ENCODE measurements at places on chromosomes 5 and 9.

- H3K4me3 ChIP-seq = no peak overlapping the region
- H3K27me3 ChIP-seq = no peaks in the 10 kb centered on the region
- no peaks in the 10 kb centered on the region for H3K36me3 ChIP-seq
- no peak for DNase-seq
- no peak overlapping the region for H3K27ac ChIP-seq
- H3K4me1 ChIP-seq = peaks cover 4% of the 10 kb centered on the region
Observed at GRCh38 chr9:6183227-6183551, 32.4 kb upstream of the IL33 start.

DNA sequence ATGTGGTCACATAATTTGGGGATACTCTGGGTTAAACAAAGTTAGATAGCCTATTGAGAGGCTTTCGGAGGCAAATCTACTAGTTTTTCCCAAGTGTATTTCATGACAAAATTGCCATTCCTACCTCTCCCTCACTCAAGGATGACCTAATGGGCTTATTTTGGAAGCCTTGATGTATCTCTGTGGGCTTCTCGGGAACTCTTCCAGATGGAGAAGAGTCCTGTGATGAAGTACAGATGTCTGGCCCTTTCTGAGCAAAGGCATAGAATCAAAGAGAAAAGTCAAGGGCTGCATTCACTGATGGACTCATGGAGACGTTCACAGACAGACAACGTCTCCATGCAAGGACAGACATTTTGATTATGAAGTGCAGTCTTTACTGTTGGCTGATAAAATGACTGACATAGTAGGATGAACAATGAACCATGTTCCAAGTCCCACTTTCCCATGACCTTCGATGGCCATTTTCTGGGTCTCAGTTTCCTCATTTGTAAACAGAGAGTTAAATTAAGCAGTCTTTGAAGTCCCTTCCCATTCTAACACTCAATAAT lies 347.2 kb upstream of the CD180 start:
- peaks cover 7% of the 10 kb centered on the region for H3K4me1 ChIP-seq
- peak; percentile 41 for DNase-seq
- H3K27ac ChIP-seq = no peak overlapping the region
- H3K36me3 ChIP-seq = no peaks in the 10 kb centered on the region
- no peak overlapping the region for H3K4me3 ChIP-seq
- H3K27me3 ChIP-seq = no peaks in the 10 kb centered on the region

GRCh38 chr5:142972064-142972570 lies 201.9 kb downstream of the ARHGAP26 start:
- no peaks in the 10 kb centered on the region for H3K36me3 ChIP-seq
- H3K4me1 ChIP-seq = no peaks in the 10 kb centered on the region
- no peak overlapping the region for H3K27ac ChIP-seq
- no peak overlapping the region for H3K4me3 ChIP-seq

GRCh38 chr5:125409861-125410536 lies 663.6 kb upstream of the ZNF608 start:
- H3K36me3 ChIP-seq = no peaks in the 10 kb centered on the region
- DNase-seq = peak; percentile 22
- H3K27ac ChIP-seq = peak overlapping the region; percentile 84
- H3K4me1 ChIP-seq = peaks cover 47% of the 10 kb centered on the region
- no peaks in the 10 kb centered on the region for H3K27me3 ChIP-seq

- H3K27ac ChIP-seq = no peak overlapping the region
- H3K4me1 ChIP-seq = peaks cover 5% of the 10 kb centered on the region
- DNase-seq = peak; percentile 24
- peaks cover 28% of the 10 kb centered on the region for H3K27me3 ChIP-seq
- H3K36me3 ChIP-seq = no peaks in the 10 kb centered on the region
- peak overlapping the region; percentile 50 for H3K4me3 ChIP-seq
Observed at GRCh38 chr9:64773491-64773931, 511.5 kb downstream of the FOXD4L5 start.

DNA sequence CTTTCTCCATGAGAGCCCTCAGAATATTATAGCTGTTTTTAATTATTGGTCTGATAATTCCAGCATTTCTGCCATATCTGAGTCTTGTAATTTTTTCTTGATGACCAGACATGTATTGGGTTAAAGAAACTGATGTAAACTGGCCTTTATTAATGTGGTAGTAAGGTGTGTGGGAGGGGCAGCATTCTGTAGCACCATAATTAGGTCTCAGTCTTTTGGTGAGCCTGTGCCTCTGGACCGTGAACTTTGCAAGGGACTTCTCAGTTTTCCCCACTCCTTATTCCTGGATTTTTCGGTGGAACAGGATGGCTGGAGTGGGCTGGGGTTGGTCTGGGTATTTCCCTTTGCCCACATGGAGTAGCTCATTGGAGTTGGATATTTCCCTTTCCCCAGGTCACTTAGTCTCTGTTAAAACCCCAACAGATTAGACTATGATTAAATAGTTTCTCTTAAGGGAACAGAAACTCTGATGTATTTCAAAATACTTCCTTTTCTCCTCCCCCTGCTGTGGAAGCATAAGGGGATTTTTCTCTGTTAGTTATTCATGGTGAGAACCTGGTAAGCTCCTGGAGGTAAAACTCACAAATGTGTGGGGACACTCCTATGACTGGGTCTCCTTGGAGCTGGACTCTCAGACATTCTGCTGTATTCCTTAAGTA lies 52.4 kb downstream of the FSD1L start:
- no peaks in the 10 kb centered on the region for H3K27me3 ChIP-seq
- no peak overlapping the region for H3K4me3 ChIP-seq
- H3K27ac ChIP-seq = no peak overlapping the region
- H3K36me3 ChIP-seq = no peaks in the 10 kb centered on the region
- H3K4me1 ChIP-seq = no peaks in the 10 kb centered on the region
- DNase-seq = no peak

DNA sequence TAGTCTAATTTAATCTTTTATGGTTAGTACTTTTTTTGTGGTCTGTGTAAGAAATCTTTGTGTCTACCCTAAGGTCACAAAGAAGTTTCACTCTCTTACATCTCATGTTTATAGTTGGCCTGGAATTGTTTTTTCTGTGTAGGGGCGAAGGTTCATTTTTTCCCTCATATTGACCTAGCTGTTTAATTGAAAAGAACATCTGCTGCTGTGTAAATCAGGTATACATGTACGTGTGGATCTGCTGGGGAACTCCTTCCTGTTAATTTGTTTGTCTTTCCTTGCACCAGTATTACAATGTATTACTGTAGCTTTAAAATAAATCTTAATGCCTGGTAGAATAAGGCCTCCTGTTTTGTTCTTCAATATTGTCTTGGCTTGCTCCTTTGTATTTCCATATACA lies 37.8 kb downstream of the EXOSC2 start:
- peak; percentile 40 for DNase-seq
- peaks cover 27% of the 10 kb centered on the region for H3K4me1 ChIP-seq

- DNase-seq = no peak
- no peak overlapping the region for H3K27ac ChIP-seq
- no peaks in the 10 kb centered on the region for H3K4me1 ChIP-seq
- H3K4me3 ChIP-seq = no peak overlapping the region
- no peaks in the 10 kb centered on the region for H3K27me3 ChIP-seq
Observed at GRCh38 chr9:7788772-7789171, 10.8 kb downstream of the DMAC1 start.

- no peak for DNase-seq
- peak overlapping the region; percentile 64 for H3K27ac ChIP-seq
- peaks cover 5% of the 10 kb centered on the region for H3K4me1 ChIP-seq
- H3K36me3 ChIP-seq = no peaks in the 10 kb centered on the region
Observed at GRCh38 chr9:115651461-115651860, 502.1 kb upstream of the PAPPA start.

- H3K4me3 ChIP-seq = no peak overlapping the region
- no peak overlapping the region for H3K27ac ChIP-seq
- H3K27me3 ChIP-seq = no peaks in the 10 kb centered on the region
- peaks cover 16% of the 10 kb centered on the region for H3K4me1 ChIP-seq
- no peaks in the 10 kb centered on the region for H3K36me3 ChIP-seq
Observed at GRCh38 chr5:132001647-132002561, 9.6 kb downstream of the ACSL6 start.

GRCh38 chr5:138068742-138069600 lies 14.9 kb upstream of the WNT8A start:
- H3K27me3 ChIP-seq = no peaks in the 10 kb centered on the region
- H3K36me3 ChIP-seq = no peaks in the 10 kb centered on the region
- H3K4me3 ChIP-seq = no peak overlapping the region
- no peak overlapping the region for H3K27ac ChIP-seq
- DNase-seq = peak; percentile 88

DNA sequence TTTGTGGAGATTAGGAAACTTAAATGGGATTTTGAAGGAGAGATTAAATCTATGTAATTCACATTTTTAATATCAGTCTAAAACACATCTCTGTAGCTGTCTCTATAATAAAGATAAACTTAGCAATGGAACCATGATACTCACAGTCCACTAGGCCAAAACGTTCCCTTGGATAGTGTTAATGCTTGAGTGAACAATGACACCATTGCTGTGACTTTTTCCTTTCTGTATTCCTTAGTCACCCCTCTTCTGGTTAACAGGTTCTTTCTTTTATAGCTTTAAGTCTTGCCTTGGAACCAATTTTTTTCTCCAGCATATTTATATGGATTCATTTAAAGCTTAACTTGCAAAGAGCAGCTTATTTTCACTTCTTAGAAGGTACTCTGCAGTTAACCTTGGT lies 63.3 kb downstream of the INSL6 start:
- H3K27me3 ChIP-seq = no peaks in the 10 kb centered on the region
- no peak overlapping the region for H3K4me3 ChIP-seq
- no peak for DNase-seq
- no peak overlapping the region for H3K27ac ChIP-seq

DNA sequence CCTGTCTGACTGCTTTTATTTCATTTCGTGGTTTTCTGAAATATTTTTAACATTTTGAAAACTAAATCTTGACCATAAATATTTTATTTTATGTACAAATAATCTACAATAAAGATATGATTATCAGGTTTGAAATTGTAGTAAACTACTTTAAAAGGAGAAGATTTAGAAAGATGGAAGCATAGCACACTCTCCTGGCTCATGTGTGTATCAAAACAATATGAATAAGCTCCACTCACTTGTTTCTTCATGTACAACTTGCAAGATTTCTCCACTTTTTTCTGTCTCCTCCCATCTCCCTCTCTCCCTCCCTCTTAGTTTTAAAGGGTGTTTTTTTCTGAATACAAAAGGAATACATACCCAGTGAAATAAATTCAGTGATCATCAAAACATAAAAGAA lies 15.4 kb upstream of the VPS13A start:
- H3K4me1 ChIP-seq = no peaks in the 10 kb centered on the region
- H3K4me3 ChIP-seq = no peak overlapping the region
- no peak overlapping the region for H3K27ac ChIP-seq

- H3K27ac ChIP-seq = no peak overlapping the region
- H3K36me3 ChIP-seq = no peaks in the 10 kb centered on the region
- H3K4me3 ChIP-seq = no peak overlapping the region
Observed at GRCh38 chr5:36346896-36347690, 45.4 kb upstream of the RANBP3L start.

GRCh38 chr9:95841377-95841776 lies 34.1 kb upstream of the ERCC6L2 start:
- H3K4me1 ChIP-seq = no peaks in the 10 kb centered on the region
- DNase-seq = no peak
- no peak overlapping the region for H3K4me3 ChIP-seq
- no peak overlapping the region for H3K27ac ChIP-seq

GRCh38 chr9:33818847-33819500 lies 2.0 kb downstream of the UBE2R2 start:
- H3K4me3 ChIP-seq = peak overlapping the region; percentile 87
- no peaks in the 10 kb centered on the region for H3K27me3 ChIP-seq
- H3K4me1 ChIP-seq = peaks cover 32% of the 10 kb centered on the region
- peak overlapping the region; percentile 100 for H3K27ac ChIP-seq
- H3K36me3 ChIP-seq = no peaks in the 10 kb centered on the region

DNA sequence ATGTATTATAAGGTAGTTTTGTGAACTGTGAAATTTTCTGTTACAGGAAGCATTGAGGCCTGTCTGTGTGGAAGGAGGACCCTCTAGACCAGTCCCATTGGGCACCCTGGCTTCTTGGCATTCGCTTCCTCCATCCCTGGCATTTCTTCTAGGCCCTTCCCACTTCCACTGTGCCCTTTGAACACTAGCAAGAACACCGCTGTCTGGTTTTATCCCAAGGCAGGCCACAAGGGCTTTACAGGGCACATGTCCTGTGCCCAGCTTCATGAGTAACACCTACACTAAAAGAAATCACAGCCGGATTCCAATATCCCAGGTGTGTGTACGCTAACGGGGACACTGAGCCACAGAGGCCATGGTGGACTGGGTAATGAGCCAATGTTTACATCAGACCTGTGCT lies 99.8 kb downstream of the ADRB2 start:
- H3K27ac ChIP-seq = no peak overlapping the region
- H3K27me3 ChIP-seq = no peaks in the 10 kb centered on the region
- DNase-seq = no peak
- no peaks in the 10 kb centered on the region for H3K36me3 ChIP-seq

- no peaks in the 10 kb centered on the region for H3K36me3 ChIP-seq
- DNase-seq = peak; percentile 48
- peaks cover 15% of the 10 kb centered on the region for H3K4me1 ChIP-seq
- no peak overlapping the region for H3K4me3 ChIP-seq
- H3K27ac ChIP-seq = no peak overlapping the region
Observed at GRCh38 chr5:174735498-174736330, 11.3 kb downstream of the MSX2 start.

DNA sequence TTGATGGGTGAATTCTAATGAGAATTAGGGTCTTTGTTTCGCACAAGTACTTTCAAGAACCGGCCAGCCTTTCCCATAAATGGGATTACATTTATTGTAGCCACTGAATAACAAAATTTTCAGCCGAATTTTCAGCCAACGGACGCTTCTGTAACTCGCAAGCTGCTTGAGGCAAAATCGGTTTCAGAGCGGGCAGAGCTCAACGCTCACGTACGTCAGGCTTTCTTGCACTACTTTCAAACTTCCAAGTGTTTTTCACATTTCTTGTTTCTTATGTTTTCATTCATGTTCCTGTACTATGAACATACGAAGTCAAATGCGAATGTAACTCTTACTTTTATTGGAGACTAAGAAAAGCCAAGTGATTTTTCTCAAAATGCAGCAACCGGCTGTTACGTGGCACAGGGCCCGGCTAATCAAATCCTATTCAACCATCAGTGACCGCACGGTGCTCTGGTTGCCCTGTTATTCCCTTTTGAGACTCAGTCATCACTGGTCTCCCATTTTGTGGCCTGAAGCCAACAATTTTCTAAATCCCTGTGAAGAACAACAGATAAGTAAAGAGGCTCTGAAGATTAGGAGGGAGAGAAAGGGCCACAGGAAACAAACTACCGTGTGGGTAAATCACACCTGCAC lies 68.5 kb downstream of the SLC28A3 start:
- H3K36me3 ChIP-seq = no peaks in the 10 kb centered on the region
- H3K27me3 ChIP-seq = no peaks in the 10 kb centered on the region
- H3K4me3 ChIP-seq = peak overlapping the region; percentile 9
- peaks cover 7% of the 10 kb centered on the region for H3K4me1 ChIP-seq
- no peak for DNase-seq
- no peak overlapping the region for H3K27ac ChIP-seq

GRCh38 chr5:146940295-146940694 lies 61.7 kb upstream of the PPP2R2B start:
- no peaks in the 10 kb centered on the region for H3K27me3 ChIP-seq
- H3K4me3 ChIP-seq = no peak overlapping the region
- no peak for DNase-seq
- no peak overlapping the region for H3K27ac ChIP-seq
- no peaks in the 10 kb centered on the region for H3K36me3 ChIP-seq

All from stomach (tissue), 19 donors.